ENCODE measurements at places on chromosomes 1 and 21.

GRCh38 chr1:35447278-35447677, 109.9 kb downstream of the KIAA0319L start:
- DNase-seq: no peak

DNA sequence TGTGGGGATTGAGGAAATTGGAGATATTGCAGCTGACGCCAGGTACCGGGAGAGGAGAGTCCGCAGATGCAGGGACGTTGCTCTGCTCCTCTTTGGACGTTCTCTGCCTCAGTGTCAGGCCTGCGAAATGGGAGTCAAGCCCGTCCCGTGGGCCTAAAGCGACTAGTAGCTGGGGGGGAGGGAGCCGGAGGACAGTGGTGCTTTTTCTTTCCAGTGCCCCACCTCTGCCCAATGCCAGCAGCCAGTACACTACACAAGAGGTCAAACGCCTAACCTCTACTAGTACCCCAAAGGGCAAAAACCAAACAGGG, 413.6 kb upstream of the ESRRG start:
- DNase-seq: no peak

DNA sequence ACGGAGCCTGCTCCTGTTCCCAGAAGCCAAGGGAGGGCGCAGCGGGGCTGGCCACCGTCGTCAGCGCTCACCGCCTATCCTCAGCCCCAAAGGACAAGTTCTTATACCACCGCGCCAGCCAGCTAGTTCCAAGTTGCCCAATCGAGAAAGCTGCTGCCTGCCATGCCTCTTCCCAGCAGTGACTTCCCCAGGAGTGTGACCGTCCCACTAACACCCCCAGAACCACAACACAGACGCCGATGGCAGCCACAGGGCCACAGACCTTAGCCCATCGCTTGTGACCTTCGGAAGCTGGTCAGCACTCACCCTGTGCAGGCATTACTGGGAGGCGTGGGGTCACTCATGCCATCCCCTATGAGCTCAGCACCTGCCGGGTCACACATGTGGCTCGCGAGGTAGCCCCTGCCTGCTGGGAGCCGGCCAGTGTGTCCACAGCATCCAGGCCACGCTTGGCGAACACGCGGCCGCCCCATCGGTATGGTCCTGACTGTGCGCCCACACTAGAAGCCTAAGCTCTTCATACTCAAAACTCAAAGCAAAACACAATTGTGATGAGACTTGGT, 20.1 kb downstream of the NADK start:
- DNase-seq: no peak

- peak; percentile 74 for DNase-seq
Measured at GRCh38 chr1:248873993-248874533, 15.2 kb upstream of the ZNF692 start.

GRCh38 chr1:26889551-26890466, at the start of gene GPN2:
Gene GPN2 (minus strand): TSS chr1:26890283. CDS start chr1:26890096, 187 bp downstream.
- no peak for DNase-seq

DNA sequence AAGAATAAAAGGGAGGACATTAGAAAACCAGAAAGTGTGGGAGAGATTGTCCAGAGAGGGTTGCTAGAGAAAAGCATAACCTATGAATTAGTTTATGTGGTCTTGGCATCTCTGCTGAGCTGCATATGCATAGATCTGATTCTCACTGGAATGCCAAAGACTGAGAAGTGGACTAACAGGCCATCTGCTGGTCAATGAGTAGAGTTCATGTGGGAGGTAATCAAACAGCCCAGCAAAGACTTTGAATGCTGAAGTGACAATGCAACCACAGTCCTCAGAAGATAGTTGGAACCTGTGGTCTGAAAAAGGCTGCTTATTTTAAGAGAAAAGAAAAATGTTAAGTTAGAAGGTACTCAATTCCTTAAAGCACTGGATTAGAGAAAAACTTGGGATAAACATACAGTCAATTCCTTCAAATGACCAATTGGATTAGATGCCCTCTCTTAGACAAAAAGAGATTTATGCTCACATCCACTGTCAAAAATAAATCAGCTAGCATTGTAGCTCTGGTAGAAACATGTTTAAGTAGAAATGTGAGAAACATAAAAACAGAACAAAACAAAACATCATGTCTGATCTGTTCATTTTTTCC, 382.8 kb downstream of the AMY1C start:
- DNase-seq: no peak

DNA sequence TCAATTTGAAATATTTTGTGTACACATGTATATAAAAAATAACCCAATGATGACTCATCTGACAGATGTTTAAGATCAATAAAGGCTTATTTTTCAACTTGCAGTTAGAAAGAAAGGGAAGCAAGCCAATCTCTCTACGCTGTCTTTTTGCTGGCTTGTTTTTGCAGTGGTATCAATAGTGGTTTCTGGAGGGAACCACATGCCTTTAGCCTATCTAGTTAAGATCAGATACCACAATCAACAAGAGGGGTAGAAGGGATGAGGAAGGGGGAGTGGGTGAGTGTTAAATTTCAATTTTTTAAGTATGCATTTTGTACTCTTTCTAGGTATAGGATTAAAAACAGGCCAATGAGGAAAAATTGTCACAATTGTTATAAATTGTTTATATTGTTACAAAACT, 276.2 kb downstream of the KCNH1 start:
- no peak for DNase-seq

GRCh38 chr1:25037174-25038074, 107.3 kb upstream of the RUNX3 start:
- no peak for DNase-seq

DNA sequence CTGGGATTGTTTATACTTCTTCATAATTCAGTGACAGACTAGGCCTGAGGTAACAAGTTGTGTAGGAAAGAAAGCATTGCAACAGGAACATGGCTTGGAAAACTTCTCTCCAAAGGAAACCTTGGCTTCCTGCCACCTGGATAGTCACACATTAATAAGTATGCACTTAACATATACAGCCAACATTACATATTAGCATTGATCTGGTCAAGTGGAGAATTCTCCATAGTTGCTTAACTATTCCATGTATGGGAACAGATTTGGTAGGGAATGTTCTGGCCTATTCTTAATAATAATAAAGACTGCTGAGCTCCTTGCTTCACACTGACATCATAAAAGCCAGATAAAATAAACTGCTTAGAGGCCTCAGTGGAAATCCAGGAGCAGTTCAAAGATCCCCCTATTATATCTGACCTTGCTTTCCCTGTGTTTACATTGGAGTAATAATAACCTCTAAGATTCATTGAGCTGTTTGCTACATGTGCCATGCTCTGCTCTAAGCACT, 27.2 kb upstream of the NFIA start:
- DNase-seq: no peak

GRCh38 chr1:27127419-27127818, 27.5 kb downstream of the SLC9A1 start:
- no peak for DNase-seq

- no peak for DNase-seq
Measured at GRCh38 chr1:38815903-38816627, 43.5 kb downstream of the RRAGC start.

- DNase-seq: no peak
Measured at GRCh38 chr1:36251794-36252481, 27.7 kb downstream of the THRAP3 start.

- DNase-seq: no peak
Measured at GRCh38 chr1:202578001-202578504, 132.2 kb downstream of the SYT2 start.

- no peak for DNase-seq
Measured at GRCh38 chr1:187588917-187589316, 760.2 kb downstream of the PLA2G4A start.

DNA sequence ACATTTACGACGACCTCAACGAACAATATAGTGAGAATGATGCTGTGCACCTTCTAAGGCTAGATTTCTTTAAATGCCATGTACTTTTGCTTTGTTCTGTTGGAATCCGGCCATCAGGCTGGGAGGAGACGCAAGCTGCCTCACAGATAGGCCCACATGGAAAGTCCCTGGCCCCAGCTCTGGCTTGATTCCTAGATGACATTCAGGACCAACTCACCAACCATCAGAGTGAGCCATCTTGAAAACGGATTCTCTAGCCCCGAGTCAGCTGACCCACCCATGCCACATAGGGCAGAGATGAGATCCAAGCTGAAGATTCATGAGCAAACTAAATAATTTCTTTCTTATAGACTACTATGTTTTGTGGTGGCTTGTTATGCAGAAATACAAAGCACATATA, 164.4 kb downstream of the ZNF281 start:
- no peak for DNase-seq

GRCh38 chr1:223654083-223654482, 11.4 kb downstream of the CAPN8 start:
- no peak for DNase-seq

DNA sequence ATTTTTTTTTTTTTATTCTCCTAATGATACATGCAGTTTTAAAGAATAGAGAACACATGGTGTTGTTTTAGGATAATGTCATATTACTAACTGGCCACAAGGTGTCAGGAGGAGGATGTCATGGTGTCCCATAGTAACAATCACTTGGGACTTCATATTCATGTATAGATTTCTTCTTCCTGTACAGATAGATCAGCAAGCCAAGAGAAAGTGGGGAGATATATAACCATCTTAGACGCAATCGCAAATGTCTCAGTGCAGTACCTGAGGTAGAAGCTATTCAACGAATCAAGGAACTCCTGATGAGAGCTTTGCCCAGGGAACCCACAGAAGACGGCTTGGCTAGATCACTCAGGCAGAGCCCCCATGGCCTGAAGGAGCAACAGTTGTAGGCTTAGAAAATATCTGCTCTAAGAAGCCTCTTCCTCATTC, 12.3 kb downstream of the OR2T11 start:
- DNase-seq: no peak

DNA sequence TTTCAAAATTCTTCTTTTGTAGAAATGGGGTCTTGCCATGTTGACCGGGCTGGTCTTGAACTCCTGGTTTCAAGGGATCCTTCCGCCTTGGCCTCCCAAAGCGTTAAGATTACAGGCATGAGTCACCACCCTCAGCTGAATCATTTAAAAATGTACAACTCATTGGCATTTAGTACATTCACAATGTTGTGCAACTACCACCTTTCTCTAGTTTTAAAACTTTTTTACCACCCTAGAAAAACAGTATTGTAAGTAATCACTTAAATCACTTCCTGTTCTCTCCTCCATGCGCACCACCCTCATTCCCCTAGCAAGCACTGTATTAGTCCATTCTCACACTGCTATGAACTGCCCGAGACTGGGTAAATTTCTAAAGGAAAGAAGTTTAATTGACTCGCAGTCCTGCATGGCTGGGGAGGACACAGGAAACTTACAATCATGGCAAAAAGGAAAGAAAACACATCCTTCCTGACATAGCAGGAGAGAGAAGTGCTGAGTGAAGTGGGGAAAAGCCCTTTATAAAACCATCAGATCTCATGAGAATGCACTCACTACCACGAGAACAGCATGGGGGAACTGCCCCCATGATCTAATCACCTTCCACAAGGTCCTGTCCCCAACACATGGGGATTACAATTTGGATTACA, 14.4 kb upstream of the THEM5 start:
- DNase-seq: peak; percentile 79

DNA sequence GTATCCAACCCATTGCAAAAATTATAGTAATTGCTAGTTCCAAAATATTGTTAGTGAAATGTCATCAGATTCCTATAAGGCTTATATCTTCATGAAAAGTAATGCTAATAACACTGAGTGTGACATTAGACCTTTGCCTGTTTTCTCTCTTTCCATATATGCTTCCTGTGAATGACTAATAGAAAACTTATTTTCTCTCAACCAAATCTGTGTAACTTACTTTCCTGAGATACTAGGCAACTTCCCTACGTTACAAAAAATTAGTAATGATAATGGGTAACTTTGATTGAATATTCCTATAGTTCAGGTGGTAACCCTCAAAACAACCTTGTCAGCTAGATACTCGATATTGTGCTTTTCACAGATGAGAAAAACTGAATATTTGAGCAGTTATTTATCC, 124.2 kb upstream of the HNRNPU start:
- DNase-seq: no peak

- DNase-seq: no peak
Measured at GRCh38 chr1:84347932-84348555, 46.5 kb downstream of the SAMD13 start.

- DNase-seq: no peak
Measured at GRCh38 chr1:200380589-200381021, 29.2 kb downstream of the ZNF281 start.

- DNase-seq: no peak
Measured at GRCh38 chr1:10186331-10187025, 23.9 kb upstream of the KIF1B start.

GRCh38 chr1:1419813-1420653, 1.0 kb downstream of the ANKRD65 start:
- DNase-seq: no peak

DNA sequence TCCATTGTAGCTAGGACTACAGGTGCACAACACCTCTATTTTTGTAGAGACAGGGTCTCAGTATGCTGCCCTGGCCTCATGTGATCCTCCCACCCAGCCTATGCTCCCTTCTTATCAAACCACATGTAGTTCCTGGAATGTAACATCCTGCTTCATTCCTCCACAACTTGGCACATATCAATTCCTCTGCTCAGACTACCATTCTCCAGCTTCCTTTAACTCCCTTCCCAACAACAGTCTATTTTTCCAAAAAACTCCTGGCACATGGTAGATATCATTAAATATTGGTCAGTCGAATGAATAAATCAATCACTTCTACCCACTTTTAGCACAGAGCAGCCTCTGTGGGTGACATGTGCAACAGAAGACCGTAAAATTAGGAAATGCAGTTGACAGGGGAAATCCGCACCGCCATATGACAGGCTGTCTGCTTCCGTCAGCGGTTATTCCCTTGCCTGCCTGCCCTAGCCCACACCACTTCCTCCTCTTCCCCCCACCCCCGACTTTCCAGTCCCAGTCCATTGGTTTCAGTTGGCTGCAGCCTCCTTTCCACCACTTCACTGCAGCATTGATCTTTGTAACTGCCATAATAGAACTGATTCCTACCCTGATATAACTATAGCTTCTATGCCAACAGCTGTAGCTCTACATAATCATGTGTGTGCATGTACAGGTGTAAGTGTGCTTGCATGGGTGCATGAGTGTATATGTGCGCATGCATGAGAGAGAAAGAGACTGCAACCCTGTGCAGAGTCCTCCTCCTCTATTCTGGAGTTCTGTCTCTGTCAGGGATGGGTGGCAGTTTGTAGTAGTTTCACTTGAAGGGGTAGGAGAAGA, 6.8 kb upstream of the AKR1A1 start:
- no peak for DNase-seq

DNA sequence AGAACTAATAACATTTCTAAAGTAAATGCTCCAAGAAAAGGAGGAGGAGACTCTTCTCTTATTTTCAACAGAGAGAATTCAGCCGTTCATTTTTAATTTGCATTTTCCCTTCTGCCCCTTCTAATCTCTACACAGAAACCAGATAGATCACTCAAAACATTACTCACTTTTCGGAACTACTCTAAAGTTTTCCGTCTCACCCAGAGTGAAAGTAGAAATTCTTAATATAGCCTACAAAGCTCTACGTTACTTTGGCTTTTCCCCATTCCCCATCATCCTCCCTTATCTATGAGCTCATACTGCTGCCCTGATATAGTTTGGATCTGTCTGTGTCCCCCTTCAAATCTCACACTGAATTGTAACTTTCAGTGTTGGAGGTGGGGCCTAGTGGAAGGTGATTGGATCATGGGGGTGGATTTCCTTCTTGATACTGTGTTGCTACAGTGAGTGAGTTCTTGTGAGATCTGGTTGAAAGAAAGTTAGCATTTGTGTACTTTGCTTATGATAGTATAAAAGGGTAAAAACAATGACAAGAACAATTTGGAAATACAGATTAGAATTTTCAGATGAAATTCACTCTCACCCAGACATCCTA, 188.2 kb downstream of the AMY1C start:
- DNase-seq: no peak

Data from SIG-M5 (cell line).